Right kidney (tissue), 9 donors: ENCODE measurements at places on chromosomes 1 and 21.

DNA sequence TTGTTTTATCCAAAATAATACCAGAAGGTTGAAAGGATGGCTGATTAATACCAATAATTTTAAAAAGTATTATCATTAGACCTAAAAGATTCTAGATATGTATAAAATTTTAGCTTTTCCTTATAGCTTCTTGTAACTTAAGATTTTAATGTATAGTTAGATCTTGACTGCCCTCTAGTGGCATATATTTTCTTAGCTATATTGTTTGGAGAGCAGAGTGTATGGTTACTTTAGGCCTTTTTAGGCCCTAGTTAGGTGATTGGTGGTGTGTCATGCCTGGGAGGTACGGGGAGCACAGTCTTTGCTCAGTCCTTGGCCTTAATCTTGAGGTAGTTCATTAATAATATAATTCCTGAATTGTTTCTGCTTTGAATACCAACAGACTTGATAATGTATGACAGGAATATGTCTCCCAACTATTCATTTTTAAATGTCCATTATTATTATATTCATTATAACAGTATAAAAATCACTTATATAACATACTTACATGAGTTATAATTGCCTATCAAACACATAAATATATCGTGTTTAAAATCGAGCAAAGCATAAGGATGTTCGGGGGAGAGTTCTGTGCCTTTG, 328.4 kb downstream of the ZP4 start:
- no peak for DNase-seq

DNA sequence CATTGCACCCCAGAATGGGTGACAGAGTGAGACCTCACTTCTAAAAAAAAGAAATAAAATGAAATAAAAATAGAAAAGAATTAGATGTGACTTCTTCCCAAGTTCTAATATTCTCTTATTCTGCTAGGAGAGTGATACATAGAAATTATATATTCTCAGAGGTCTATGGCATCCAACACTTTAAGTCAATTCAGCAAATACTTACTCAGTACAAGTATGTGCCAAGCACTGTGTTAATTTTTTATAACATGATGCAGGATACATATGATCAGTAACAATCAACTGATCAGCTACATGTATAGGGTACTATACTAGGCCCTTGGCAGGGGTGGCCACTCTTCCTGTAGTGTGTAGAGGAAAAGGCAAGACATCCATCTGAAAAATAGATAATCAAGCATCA, 13.0 kb upstream of the JAK1 start:
- DNase-seq = no peak

DNA sequence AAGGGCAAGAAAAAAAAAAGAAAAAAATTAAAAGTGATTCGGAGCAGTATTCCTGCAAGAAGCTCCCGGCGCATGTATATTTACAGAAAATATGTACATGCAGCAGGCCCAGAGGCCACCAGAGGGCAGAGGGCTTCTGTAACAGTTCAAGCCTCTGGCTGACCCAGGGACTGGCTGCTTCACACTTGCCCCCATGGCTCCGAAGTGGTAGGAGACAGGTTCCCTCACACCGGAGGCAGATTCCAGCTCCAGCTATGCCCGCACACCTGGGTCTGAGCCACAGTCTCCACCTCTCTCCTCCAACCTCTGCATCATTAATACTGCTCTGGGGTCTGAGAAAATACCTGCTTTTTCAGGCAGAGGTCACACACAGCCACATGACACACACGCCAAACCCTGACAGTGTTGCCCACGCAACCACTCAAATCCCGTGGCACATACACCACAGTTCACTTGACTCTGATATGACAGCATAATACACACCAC, 2.2 kb upstream of the ARHGAP30 start:
- no peak for DNase-seq

DNA sequence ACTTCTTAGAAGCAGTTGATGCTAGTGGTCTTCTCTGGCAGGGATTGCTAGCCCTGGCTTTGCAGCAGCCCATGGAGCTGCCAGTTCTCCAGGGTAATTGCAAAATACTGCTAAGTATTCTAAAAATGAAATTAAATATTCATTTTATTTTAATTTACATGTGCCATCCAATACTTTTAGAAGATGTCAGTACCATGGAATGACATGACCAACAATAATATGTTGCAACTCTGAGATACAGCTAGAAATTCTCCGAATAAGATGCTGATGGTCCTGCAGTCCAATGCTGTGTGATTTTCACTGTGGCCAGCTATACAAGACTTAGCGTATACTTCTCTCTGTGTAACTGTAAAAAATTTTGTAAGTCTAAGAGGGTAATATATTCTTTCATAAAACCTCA, 20.0 kb upstream of the WARS2 start:
- no peak for DNase-seq

- DNase-seq = no peak
Measured at GRCh38 chr1:243378669-243379068, 122.8 kb downstream of the SDCCAG8 start.

DNA sequence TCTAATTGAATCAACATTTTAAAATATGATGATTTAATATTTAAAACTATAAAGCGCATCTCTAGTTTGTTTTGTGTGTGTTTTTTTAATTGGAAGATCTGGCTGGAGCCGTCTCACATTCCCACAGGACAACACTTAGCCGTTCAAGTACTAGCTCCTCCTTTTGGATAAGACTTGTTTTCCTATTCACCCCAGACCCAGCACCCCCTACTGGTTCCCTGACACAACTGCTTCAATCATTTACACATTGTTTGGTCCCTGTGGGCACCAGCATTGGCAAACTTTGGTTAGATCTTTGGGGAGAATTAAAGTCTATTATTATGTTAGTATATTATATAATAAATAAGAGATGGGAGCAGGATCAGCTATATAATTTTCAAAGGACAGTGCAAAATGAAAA, 34.5 kb downstream of the TYW3 start:
- DNase-seq = no peak

- DNase-seq = no peak
Measured at GRCh38 chr1:217021956-217022355, 298.7 kb upstream of the ESRRG start.

DNA sequence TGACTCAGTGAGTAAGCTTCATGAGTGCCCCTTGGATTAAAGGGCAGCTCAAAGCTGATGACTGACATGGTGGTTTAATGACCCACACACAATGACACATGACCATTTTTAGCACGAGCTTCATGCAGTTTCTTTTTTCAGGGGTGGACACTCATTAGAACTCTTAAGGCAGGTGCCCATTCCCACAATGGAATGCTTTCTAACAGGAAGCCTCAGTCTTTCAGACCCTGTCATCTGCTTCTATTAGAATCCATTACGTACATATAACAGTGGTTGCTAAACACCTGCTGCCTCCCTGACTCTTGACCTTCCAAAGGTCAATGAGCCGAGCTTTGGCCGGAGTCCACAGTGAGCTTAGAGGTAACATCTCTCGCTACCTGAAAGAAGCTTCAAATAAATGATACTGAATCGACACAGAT, 27.4 kb downstream of the AKNAD1 start:
- no peak for DNase-seq

GRCh38 chr1:16191916-16192546, 20.4 kb downstream of the ARHGEF19 start:
- no peak for DNase-seq

- no peak for DNase-seq
Measured at GRCh38 chr1:66282343-66282852, 251.6 kb upstream of the SGIP1 start.

DNA sequence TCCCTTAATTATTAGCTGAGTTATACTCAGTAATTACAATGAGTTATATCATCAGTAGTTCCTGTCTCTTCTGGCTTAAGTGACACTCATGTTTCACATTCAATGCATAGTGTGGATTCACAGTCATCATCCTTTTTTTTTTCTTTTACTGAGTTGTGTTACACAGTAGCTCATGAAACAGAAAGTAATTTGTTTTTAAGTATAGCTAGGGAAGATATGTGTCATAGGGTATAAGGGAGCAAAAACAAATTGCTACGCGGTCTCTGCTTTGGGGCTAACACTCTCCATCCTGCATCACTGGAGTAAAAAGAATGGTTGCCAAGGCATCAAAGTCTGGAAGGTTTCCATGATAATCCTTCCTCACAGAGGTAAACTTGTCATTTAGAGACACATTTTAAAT, 971.7 kb upstream of the NCAM2 start:
- no peak for DNase-seq

DNA sequence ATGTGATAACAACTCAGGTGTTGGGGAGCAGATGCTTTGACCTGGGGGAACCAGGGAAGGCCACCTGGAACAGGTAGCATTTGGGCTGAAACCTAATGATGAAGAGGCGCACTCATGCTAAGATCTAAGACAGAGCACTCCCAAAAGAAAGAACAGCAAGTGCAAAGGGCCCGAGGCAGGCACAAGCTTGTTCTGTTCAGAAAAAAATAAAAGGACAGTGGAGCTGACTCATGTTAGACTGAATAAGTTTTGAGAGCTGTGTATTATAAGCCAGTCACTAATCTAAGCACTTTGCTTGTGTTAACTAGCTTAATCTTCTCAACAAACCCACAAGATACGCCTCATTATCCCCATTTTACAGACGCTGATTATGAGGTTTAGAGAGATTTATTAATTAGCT, 90.1 kb downstream of the MATN1 start:
- DNase-seq = no peak

DNA sequence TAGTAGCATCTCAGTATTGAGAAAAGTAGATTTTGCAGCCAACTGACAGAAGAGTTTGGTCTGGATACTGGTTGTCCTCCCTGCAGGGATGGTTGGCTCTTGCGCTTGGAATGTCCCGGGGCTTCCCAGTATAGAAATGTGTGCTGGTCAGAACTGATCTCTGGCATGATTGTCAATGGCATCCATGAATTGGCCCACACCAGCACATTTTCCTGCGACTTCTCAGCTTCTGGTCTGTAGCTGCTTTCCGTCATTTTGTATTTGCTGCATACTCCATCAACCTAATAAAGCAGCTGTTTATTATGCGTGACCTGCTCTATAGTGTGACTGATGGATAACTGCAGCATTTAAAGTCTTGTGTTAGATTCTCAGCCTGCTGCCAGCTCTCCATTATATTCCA, 203.7 kb downstream of the S1PR1 start:
- no peak for DNase-seq

DNA sequence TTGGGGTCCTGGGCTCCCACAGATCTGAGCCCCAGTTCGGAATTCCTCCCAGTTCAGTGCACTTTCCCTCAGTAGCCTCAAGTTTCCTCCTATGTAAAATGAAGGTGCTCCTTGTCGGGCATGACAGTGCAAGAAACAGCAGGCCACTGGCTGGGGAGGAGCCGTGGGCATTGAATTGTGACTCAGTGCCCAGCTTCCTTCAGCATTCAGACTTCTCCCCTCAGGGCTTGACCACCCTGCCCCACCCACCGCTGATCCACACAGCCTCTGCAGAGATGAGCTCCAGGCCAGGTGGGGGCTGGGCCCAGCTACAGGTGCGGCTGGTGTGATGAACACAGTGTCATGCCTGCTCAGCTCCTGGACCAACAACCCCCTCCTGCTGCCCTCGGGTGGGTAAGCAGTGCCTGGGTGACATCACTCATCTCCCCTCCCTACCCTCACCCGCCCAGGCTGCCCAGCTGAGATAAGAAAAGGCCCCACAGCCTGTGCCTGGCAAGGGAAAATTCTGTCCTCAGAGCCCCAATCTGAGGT, 4.9 kb downstream of the MOB3C start:
- no peak for DNase-seq

DNA sequence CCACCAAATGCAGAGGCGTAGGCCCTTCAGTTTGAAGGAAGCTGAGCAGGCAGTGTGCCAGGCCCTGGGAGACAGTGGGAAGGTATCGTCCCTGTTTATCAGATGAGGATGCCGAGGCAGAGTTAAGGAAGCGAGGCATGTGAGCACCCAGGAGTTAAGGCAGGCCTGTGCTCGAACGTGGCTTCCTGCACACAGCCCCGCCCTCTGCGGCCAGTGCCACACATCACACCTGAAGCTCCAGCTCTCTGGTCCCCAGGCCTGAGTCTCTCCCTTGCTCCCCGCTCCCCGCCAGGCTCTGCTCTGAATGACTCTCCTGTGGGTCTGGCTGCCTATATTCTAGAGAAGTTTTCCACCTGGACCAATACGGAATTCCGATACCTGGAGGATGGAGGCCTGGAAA, 32.1 kb downstream of the EPHX1 start:
- no peak for DNase-seq

DNA sequence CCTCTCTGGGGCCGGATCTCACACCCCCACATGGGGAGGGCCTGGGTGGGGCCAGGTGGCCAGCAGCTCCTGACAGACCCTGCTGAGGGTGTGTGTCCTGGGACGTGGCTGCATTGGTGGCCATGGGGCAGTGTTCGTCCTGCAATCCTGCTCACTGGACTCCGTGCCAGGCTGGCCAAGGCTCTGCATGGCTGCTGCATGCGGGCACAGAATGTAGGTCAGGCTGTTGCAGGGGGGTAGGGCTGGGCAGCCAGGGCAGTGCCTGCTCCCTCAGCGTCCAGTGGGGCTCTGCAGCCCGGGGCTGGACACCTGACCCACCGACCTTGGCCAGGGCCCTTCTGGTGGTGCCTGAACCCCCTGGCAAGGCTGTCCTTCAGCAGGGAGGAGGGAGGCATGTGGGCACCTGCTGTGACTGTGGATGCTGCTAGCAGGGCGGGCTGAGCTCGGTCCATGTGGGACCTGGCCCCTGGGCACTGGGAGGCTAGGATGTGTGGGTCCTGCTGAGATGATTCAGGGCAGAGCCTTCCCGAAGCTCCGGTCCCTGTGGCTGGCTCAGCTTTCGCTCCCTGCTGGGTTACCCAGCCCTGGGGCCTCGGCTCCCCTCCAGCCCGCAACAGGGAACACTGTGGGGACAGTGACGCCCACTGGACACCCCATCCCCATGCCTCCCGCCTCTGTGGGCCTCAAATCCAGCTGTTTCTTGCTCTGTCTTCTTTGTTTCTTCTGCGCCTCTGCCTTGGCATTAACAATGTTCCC, 14.9 kb upstream of the PLCH2 start:
- no peak for DNase-seq

- peak; percentile 59 for DNase-seq
Measured at GRCh38 chr1:1132042-1132950, 16.4 kb upstream of the C1orf159 start.

DNA sequence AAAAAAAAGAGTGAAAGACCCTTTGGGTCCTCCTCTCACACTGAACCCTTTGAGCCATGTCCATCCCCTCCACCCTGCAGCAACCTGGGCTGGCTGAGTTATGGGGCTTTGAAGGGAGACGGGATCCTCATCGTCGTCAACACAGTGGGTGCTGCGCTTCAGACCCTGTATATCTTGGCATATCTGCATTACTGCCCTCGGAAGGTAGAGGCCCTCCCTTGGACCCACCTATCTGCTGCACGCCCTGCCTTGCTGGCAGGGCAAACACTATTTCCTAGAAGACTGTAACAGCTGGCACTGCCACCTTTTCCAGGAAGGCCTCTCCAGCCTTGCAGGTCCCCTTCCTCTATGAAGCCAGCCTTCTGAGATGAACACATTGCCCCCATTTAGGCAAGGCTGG, 1.1 kb downstream of the SLC50A1 start:
- no peak for DNase-seq
